ENCODE measurements at places on chromosomes 5 and 9.

DNA sequence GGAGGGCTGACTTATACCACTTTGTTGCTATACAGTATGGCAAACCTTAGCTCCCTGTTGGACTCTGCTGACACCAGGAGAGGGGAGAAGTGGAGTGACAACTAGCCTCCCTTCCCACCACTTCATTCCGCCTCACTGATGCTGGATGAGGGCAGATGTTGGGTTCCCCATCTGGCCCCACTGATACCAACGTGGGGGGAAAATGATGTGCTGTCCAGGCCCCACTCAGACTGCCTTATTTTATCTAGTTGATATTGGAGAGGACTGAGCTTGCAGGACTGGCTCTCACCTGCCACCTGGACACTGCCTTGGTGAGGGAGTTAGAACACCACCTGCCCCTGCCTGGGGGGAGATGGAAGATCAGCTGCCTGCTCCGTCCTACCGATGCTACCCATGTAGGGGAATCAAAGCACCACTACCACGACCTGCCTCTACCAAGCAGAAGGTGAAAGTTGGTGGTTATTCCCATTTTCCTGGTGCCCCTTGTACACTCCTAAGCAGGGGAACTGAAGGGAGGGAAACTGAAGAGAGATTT lies 292.1 kb downstream of the GADD45G start:
- DNase-seq: no peak

GRCh38 chr9:36941441-36941840 lies 92.6 kb downstream of the PAX5 start:
- DNase-seq: no peak

- no peak for DNase-seq
Observed at GRCh38 chr9:113541019-113541900, 77.7 kb downstream of the RGS3 start.

- no peak for DNase-seq
Observed at GRCh38 chr5:36457511-36458270, 148.7 kb upstream of the SLC1A3 start.

DNA sequence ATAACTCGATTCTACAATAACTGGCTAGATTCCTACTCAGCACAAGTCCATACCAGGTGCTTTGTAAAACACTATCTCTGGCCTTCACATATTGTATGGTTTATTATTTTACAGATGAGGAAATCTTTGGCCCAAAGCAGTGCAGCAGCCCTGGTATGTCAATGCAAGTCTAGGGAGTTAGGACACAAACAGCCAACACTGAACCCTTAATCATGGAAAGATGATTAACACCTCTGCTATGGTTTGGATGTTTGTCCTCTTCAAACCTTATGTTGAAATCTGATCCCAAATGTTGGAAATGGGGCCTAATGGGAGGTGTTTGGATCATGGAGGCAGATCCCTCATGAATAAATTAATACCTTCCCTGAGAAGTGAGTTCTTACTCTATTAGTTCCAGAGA lies 76.6 kb downstream of the MAPKAP1 start:
- DNase-seq: no peak

DNA sequence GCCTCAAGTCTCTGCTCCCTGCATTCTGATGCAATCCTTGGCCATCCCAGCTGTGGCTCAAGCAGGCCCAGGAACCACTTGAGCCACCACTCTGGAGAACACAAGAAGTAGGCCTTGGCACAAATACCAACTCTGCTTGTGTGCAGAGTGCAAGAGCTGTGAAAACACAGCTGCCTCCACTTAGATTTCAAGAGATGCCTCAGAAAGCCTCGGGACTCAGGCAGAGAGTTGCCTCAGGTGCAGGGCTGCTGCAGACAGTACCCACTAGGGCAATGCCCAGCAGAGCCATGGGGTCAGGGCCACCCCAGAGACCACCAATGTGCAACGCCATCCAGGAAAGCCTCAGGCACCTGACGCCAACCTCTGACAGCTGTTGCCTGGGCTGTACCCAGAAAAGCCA lies 82.4 kb downstream of the FREM1 start:
- no peak for DNase-seq

GRCh38 chr9:120348951-120349429 lies 231.0 kb downstream of the CDK5RAP2 start:
- no peak for DNase-seq

DNA sequence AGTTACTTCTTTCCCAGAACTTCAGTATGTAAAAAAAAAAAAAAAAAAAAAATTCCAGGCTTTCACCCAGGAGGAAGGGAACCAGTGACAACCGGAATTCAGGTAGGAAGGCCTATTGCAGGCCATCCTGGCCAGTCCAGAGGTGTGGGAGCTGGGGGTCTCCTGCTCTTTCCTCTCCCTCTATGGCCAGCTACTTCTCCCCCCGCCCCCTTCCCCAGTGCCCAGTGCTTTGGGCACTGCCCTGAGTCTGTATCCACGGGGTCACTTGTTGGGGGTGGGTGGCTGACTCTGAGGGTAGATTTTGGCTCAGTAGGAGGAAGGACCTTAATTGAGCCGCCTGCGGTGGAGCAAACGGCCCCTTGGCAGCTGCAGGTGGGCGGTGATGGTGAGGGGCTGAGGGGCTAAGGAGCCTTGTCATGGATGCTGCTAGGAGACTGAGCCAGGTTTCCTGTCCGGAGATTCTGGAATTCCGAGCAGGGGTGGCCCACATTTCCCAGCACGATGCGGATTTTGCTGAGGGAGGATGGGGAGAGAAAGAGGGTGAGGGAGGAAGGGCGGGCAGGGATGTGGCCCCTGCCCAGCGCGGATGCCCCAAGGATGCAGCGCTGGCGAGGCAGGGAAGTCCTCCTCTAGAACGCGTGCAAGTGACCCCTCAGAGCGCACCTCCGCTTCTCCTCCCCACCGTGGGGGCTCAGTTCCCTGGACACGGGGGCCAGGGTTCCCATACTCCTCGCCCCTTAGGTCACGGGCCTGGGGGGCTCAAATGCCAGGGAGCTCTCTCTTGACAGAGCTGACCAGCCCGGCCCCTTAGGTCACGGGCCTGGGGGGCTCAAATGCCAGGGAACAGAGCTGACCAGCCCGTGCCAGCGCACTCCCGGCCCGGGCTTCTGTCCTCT lies 1.2 kb upstream of the PHF2 start:
- DNase-seq: no peak

GRCh38 chr5:73232266-73233041 lies 59.5 kb downstream of the TMEM174 start:
- DNase-seq: no peak

GRCh38 chr9:134688661-134689320 lies 47.2 kb downstream of the COL5A1 start:
- DNase-seq: no peak

DNA sequence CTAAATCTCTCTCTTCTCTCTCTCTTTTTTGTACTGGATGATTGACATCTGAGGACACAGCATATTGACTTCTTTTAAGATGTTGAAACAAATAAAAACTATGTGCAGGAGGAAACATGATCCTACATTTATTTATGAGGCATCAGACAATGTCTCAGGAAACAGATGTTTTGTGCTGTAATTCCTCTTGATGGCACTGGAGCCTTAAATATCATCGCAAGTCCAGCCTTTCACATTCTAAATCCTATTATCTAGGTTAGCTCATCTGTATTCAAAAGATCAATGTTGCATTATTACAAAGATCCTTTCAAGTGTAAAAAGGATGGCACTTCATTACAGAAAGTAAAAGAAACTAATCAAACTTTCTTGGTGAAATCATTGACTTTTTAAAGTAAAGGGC lies 63.9 kb downstream of the MAT2B start:
- no peak for DNase-seq

DNA sequence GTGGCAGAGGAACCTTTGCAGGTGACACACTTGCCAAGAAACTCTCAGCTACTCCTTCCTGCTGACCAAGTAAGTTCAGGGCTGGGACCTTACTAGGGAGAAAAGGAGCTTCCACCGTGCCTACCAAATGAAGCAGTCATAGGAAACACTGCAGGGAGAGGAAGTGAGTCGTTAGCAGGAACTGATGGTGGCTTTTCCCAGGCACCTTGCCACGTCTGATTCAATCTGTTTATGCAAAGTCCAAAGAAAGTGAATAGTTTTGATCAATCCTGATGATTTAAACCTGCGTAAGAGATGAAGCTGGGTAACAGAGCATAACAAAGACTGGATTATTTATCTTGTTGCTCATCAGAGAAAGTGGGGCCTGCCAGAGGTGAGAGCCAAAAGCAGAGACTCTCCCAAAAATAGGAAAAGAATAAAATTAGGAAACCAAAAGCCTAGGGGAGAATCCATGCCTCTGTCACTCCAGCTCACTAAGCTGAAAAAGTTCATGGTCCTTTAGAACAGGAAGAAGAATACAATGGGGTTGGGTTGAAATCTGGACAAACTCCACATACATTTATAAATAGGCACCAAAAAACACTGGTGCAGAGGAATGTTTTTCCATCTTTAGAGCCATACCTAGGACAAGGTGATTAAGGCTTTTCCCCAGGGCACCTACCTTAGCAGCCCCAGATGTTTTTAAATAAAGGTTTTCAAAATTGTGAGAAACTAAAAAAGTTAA lies 9.3 kb upstream of the PFDN1 start:
- DNase-seq: peak; percentile 79

- no peak for DNase-seq
Observed at GRCh38 chr5:11110128-11110527, 349.1 kb upstream of the DAP start.

Measured in AG09309 (cell line).